Bladder microvascular endothelial cell (primary cell): ENCODE measurements at places on chromosomes 1 and 21. TPM values are rescaled to one million over a fixed set of nuclear protein-coding genes. Genes with fewer than 3 reads are reported as not detected.

ATP1A2 gene
- total RNA-seq, result not detected in 2 replicates

COL18A1 gene
- 184 and 311 TPM in 2 replicates for total RNA-seq

TFF2 gene
- total RNA-seq, result not detected in 2 replicates

TMEM82 gene
- total RNA-seq, result not detected in 2 replicates
